ENCODE measurements at places on chromosomes 16 and 17.

DNA sequence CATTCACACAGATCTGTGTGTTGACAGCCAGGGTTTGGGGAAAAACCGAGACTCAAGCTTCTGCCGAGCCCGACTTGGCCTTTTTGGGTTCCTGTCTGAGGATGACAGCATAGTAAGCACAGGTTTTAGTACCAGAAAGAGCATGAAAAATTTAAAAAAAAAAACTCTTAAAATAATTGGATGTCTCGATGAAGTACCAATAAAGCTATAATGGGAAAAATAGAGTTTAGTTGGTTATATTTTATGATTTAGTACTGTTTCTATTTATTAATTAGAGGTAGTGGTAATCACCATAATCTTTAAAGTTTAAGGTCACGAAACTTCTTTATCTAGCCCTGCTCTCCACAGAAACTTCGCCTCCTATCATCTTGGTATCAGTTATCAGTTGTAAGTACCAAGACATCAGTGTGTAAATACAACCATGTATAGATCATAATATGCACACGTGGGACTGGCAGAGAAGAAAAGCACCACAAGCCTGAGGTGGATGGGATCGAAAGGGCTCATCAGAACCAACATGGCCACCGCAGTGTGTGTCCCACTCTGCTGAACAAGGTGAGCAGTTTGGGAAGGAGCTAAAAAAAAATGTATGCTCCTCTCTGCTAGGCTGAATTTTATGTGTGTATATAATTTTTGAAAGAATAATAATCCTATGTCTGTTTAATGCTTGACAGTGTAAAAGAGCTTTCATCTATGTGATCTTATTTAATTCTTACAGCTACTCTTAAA, 14.4 kb upstream of the EEF2K start:
- DNase-seq = no peak

- no peak for DNase-seq
Observed at GRCh38 chr16:82603784-82604411, 22.9 kb upstream of the CDH13 start.

DNA sequence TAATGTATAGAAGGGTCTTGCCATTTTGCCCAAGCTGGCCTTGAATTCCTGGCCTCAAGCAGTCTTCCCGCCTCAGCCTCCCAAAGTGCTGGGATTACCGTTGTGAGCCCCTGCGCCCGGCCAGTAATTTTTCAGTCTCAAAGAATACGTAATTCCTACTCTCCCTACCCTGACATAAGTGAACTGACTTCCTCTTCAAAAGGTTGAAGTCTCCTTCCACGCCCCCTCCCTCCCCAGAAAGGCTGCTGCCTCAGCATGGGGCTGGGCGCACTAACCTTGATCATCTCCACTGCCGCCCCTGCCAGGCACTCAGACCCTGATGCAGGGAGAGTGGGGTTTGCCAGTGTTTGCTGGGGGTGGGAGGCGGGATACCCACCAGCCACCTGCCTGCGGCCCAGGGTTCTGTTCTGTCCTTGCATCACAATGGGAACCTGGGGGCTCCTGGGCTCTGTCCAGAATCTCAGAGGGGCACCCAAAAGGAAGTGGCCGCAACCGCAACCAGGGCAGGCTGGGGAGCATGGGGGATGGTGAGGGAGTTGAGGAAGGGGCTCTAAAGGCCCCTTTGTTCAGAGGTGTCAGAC, 27.5 kb downstream of the KIFC3 start:
- DNase-seq = no peak

DNA sequence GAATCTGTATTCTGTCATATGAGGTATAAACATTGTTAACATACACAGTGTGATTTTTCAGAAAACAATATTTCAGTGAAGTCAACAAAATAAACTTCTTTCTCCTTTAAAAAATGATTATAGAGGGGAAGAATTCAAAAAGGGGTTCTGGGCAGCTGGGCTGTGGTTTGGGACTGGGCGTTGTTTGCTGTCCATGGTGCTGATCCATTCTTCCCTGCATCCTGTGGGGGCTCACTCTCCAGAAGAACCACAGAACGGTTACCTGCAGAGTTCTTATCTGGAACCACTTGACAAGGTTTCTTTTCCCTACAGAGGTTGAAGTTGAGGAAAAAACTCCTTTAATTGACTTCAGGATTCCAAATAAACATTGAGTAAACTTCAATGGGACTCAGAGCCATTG, 1091.0 kb downstream of the CDH8 start:
- DNase-seq = no peak

DNA sequence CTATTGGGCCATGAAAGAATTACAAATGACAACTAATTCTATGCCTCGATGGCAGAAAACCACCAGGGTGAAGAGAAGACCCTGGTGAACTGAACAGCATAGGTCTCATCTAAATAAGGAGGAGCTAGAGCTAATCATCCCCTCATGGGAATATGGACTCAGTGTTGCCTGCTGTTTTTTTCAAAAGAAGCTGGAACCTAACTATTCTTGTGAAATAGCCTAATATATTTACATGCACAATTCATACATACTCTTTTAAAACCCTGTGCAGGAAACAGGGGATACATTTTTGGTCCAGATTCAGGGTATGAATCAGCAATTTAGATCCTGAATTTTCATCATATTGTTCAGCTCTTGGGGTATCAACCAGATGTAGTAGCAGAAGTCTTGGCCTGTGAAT, 560.6 kb downstream of the TOX3 start:
- DNase-seq = no peak
